NT2/D1 (cell line): ENCODE measurements at places on chromosomes 7 and 10.

GRCh38 chr10:129089341-129089740, 377.7 kb upstream of the MGMT start:
- DNase-seq: no peak

GRCh38 chr10:58464956-58465355, 47.7 kb upstream of the BICC1 start:
- DNase-seq: no peak

- DNase-seq: no peak
Observed at GRCh38 chr7:12111422-12112405, 99.4 kb upstream of the TMEM106B start.

GRCh38 chr10:13086056-13086455, 13.9 kb upstream of the OPTN start:
- no peak for DNase-seq
